ENCODE measurements at places on chromosomes 5 and 9. TPM values are rescaled to one million over a fixed set of nuclear protein-coding genes. Genes with fewer than 3 reads are reported as not detected.

The S1PR3 gene
- 50.9 TPM for total RNA-seq

The HDHD3 gene
- total RNA-seq = 9.2 TPM

The GADD45G gene
- total RNA-seq = 0.98 TPM

The LECT2 gene
- total RNA-seq = not detected

The TMEM174 gene
- not detected for total RNA-seq

The CRHBP gene
- not detected for total RNA-seq

The ANKRD31 gene
- total RNA-seq = 0.04 TPM

The HTR1A gene
- total RNA-seq = not detected

The NRG2 gene
- not detected for total RNA-seq

The LIFR gene
- total RNA-seq = 44.2 TPM

The SLC46A2 gene
- not detected for total RNA-seq

The CA9 gene
- 0.32 TPM for total RNA-seq

The ZNF354C gene
- total RNA-seq = 7.6 TPM

The C5 gene
- 4.4 TPM for total RNA-seq

The PCDHB8 gene
- total RNA-seq = 7.7 TPM

The GLRA1 gene
- not detected for total RNA-seq

The MCC gene
- 0.60 TPM for total RNA-seq

The HK3 gene
- 0.84 TPM for total RNA-seq

The ZFP2 gene
- total RNA-seq = 0.24 TPM

The EDIL3 gene
- total RNA-seq = 6.6 TPM

Data from A673 (cell line).